ENCODE measurements at places on chromosomes 2 and 18.
A peak's percentile ranks its signal among the peaks of the same experiment; 100 is the strongest.

GRCh38 chr18:58496231-58496630 is 132.7 kb downstream of the ALPK2 start:
- no peak for DNase-seq

GRCh38 chr2:122704109-122704563 is 948.7 kb downstream of the TSN start:
- DNase-seq, result no peak

- DNase-seq, result no peak
These were observed 144.2 kb downstream of the TCF4 start for GRCh38 chr18:55443776-55444175.

GRCh38 chr18:39958876-39959275 is 1996.2 kb upstream of the PIK3C3 start:
- no peak for DNase-seq

DNA sequence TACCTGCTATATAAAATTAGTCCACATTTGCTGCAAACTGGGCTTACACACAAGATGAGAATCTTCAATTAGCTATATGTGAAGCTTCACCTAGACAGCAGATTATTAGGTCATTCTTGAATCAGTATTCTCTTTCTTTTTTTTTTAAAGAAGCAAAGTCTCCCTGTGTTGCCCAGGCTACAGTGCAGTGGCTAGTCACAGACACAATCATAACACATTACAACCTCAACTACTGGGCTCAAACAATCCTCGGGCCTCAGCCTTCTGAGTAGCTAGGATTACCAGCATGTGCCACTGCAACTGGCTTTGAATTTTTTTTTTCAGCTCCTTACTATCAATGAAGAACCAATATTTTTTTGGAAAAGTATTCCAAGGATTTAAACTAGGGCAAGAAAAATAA is 30.5 kb downstream of the OLA1 start:
- no peak for DNase-seq

- no peak for DNase-seq
These were observed 43.0 kb downstream of the FTCDNL1 start for GRCh38 chr2:199807966-199808365.

DNA sequence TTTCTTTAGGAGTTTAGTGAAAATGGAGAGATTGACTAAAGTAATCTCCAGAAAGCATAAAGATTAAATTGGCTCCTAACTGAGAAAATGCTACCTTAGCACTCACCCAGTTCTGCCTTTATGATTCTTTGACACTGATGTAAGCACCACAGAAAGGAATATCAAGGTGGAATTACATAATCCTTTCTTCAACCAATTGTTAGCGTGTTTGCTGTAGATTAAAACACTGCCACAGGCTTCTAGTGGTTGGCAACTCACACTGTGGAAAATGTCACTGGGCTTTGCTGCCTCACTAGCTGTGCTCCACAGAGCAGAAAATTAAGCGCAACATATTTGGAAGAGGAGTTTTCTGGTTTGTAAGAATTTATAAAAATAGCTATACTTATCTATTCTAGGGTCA is 104.1 kb downstream of the DLGAP1 start:
- no peak for DNase-seq

GRCh38 chr2:120794716-120795115 is 59.0 kb downstream of the GLI2 start:
- DNase-seq, result no peak

- no peak for DNase-seq
These were observed 83.5 kb downstream of the IKZF2 start for GRCh38 chr2:213067888-213068287.

- DNase-seq, result no peak
These were observed 10.4 kb downstream of the ARHGAP25 start for GRCh38 chr2:68745006-68745405.

DNA sequence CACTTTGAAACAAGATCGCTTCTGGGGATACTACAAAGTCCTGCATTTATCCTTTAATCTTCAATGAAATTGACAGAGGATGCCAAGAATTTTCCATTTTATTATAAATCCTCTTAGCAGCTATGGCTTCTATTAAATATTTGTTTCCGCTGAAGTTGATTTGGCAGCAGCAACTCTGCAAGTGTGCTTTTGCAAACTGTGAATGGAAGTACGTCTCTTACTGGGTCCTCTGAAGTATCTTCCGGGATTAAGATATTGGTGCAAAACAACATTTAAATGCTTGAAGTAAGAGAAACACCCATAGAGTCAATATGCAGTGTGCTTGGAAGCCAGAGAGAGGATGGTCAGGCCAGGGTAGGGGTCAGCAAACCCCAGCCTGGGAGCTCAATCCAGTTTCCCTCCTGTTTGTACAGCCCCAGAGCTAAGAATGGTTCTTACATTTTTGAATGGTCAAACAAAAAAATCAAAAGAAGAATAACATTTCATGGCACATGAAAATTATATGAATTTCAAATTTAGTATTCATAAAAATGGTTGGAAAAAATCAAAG is 13.6 kb downstream of the CCDC68 start:
- no peak for DNase-seq

GRCh38 chr2:233081232-233081730 is 21.1 kb downstream of the INPP5D start:
- no peak for DNase-seq

GRCh38 chr2:175892046-175892445 is 110.0 kb downstream of the LNPK start:
- DNase-seq, result no peak

DNA sequence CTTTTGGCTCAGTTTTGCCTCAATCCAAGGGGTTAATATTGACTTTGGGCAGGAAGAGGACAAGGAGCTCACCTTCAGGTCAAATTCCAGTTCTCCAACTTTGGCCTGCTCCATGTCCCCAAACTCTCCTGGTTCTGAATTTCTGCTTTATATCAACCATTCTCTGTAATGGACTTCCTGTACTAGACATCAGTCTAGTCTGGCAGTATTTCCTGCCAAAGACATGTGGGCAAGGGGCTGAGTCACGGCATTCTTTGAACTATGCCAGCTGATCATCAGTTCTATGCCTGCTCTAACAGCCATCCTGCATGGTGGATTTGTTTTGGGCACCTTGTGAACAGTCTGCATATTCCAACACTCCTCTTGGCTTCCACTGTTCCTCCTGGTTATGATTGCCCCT is 199.4 kb downstream of the ZEB2 start:
- DNase-seq, result peak; percentile 22

- DNase-seq, result peak; percentile 46
These were observed 102.6 kb downstream of the HDAC4 start for GRCh38 chr2:239298116-239298804.

GRCh38 chr2:238754259-238754658 is 93.6 kb upstream of the TWIST2 start:
- no peak for DNase-seq

DNA sequence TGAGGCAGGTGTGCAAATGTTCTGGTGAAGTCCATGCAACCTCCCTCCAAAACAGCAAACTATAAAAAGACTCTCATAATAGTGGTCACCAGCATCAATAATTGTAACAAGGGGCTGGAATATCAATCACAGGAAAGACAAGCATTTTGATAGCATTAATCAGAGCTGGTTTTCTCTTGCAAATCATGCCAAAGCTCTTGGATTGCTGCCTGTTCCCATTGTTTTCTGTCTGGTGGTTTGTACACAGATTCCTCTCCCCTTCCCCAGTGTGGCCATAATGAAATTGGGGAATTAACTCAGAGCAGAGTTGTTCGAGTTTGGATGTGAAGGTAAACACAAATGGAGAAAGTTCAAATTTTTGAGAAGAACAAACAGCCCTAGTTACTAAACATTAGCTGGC is 134.2 kb downstream of the CDCA7 start:
- DNase-seq, result no peak

DNA sequence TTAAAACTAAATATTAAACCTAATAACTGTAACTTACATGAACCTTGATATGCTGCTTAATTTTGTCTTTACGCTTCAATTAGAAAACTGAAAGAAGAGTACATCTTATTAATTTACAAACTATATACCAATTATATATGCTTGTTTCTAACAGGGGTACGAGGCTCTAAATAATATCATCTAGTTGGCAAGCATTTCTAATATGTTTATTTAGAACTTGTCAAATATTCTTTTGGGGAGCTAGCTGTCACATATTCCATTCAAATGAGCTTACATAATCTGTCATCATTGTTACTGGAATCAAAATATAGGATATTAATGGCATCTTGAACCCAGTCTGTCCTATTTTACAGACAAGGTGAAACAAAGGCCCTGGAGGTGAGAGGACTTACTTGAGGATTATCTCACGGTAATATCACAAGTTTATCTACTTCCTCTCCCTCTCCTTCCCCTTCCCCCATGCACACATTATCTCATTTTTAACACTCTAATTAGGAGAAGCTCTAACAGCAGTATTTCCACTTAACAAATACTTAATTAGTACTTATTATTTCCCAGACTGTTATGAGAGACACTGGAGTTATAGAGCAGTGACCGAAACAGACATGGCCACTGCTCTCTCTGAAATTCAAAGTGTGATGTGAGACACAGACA is 3.5 kb downstream of the PRKD3 start:
- DNase-seq, result no peak

DNA sequence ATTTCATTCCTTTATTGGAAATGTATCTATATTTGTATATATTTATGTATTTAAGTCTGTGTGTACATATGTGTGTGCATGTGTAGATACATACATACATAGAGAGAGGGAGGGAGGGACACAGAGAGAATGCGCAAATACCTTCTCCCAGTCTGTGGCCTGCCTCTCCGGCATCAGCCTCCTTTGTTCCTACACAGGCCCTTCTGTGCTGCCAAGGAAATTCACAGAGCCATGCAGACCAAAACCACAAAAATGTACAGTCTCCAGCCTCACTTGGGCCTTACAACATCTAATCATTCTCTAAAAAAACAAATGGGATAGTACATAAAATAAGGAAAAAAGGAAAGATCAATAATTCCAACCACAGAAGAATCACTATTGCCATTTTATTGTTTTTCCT is 8.8 kb upstream of the CRACDL start:
- no peak for DNase-seq

GRCh38 chr2:149070681-149071320 is 32.3 kb downstream of the LYPD6B start:
- DNase-seq, result no peak

GRCh38 chr2:61535449-61535848 is 2.7 kb downstream of the XPO1 start:
- no peak for DNase-seq

GRCh38 chr2:62831729-62832128 is 126.2 kb downstream of the EHBP1 start:
- no peak for DNase-seq

DNA sequence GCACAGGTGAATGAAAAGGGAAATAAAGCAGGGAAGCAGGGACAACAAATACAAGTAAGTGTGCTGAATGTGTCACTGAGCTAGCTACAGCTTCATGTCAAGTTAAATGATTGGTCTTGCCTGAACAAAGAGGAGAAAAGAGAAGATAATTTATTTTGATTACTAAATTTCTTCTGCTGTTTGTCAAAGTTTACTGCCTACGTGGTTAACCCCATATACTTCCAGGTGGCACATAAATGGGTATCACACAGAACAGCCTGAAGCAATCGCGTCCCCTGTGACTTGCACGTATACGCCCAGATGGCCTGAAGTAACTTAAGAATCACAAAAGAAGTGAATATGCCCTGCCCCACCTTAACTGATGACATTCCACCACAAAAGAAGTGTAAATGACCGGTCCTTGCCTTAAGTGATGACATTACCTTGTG is 434.2 kb downstream of the LRRTM4 start:
- no peak for DNase-seq

GRCh38 chr2:28623582-28624405 is 127.8 kb upstream of the PPP1CB start:
- no peak for DNase-seq

DNA sequence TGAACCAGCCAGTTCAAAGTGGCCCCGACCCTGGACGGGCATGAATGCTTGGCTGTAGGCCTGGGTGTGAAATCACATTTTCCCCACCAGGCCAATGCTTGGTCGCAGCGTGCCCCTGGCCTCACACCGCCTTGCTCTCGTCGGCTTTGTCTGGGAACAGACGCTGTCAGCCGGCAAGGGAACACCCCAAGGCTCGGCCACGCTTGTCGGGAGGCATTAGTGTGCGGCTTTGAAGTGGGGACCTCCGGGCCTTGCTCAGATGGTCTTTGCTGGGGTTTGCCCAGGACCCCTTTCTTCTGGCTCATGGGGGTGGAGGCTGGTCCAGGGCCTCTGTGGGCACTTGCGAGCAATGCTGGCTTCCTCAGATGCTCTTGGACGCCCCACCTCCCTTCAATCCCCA is 79.1 kb downstream of the INHBB start:
- no peak for DNase-seq

DNA sequence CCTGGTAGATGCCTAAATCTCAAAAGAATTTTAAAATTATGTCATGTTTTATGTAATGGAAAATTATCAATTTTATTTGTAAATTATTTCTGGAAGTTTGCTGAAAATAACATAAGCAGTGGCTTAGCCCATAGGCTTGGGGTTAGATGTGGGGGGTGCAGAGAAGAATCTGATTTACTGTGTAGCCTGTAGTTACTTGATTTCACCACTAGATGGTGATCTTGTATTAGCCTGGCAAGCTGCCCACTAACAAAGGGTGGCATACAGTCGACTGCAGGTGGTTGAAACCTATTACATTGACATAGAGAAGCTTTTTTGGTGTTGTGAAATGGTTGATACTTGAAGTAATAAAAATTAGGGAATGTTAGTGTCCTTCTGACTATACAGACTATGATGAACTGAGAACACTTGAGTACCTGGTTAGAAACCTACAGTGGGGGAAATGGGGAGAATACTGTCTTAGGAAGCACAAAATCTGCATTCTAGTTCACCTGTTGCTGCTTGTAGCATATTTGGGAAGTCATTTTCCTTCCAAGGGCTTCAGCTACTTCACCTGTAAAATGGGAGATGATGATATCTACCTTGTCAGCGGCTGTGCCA is 191.0 kb upstream of the LHCGR start:
- no peak for DNase-seq

DNA sequence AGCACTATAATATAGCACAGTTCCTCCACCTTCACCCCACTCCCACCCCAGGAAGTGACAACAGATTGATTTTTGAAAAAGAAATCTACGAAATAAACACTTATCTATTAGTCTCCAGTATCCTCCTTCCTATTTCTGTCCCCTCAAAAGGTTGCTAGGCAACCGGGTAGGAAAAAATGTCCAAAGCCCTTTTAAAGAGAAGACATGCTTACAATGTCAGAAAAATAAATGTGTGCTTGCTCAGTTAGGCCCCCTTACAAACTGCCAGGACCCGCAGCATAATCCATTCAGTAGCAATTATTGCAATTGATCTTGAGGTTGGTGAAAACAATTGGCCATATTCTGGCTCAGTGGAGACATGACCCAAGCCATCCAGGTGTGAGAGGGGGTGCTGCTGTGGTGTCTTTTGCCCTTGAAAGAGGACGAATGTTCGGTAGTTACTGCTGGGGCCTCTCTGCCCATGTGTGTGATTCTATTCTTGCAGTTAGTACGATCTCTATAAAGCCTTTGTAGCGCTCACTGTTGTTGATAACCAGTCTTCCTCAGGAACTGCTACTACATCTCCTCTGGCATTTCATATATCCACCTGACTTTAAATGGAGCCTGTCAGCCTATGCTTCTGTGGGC is 144.3 kb downstream of the MYO3B start:
- no peak for DNase-seq
